ENCODE measurements at places on chromosomes 6 and 20. TPM values are rescaled to one million over a fixed set of nuclear protein-coding genes. Genes with fewer than 3 reads are reported as not detected.

GRCh38 chr6:118320652-118321051, 227.4 kb upstream of the PLN start:
- no peak overlapping the region for H3K27ac ChIP-seq
- DNase-seq: no peak
- no peak overlapping the region for H3K4me3 ChIP-seq
- no peaks in the 10 kb centered on the region for H3K27me3 ChIP-seq
- no peaks in the 10 kb centered on the region for H3K36me3 ChIP-seq

The LHFPL5 gene
- not detected for total RNA-seq

The TENT5A gene
- total RNA-seq: 5.8 TPM

- H3K27me3 ChIP-seq: no peaks in the 10 kb centered on the region
- H3K27ac ChIP-seq: no peak overlapping the region
- H3K4me3 ChIP-seq: no peak overlapping the region
- DNase-seq: no peak
- no peaks in the 10 kb centered on the region for H3K36me3 ChIP-seq
Observed at GRCh38 chr6:40274058-40274457, 313.1 kb downstream of the LRFN2 start.

- no peaks in the 10 kb centered on the region for H3K4me1 ChIP-seq
- H3K4me3 ChIP-seq: no peak overlapping the region
- H3K27me3 ChIP-seq: no peaks in the 10 kb centered on the region
- H3K36me3 ChIP-seq: no peaks in the 10 kb centered on the region
Observed at GRCh38 chr6:85983032-85983659, 340.5 kb upstream of the SYNCRIP start.

DNA sequence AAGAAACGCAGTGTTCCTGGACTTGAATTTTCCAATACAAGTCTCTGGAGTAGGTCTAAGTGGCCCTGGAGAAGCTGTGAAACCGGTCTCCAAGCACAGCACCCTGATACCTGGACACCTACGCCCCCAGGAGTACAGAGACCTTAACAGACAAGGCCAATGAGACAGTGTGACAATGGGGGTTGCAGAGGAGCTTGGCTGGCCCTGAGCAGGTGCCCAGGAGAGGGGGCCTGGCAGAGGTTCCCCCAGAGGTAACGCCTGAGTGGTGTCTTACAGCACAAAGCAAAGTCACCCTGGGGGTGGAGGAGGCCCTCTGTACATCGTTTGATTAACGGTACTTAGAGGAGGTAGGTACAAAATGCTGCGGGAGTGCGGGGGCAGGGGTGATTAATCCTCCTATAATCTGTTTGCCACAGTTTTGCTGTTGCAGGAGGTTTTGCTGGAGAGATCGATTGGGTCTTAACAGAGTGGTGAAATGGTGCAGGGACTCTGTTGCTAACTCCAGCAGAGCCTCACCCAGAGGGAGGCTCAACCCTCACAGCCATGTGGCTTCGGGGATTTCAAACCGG, 37.3 kb upstream of the APCDD1L start:
- DNase-seq: no peak
- no peaks in the 10 kb centered on the region for H3K4me1 ChIP-seq
- peaks cover 3% of the 10 kb centered on the region for H3K27me3 ChIP-seq
- no peak overlapping the region for H3K4me3 ChIP-seq

GRCh38 chr6:162785632-162786242, 58.0 kb downstream of the PACRG start:
- H3K4me3 ChIP-seq: no peak overlapping the region
- H3K4me1 ChIP-seq: no peaks in the 10 kb centered on the region
- no peak for DNase-seq
- H3K27me3 ChIP-seq: no peaks in the 10 kb centered on the region

- H3K27ac ChIP-seq: peak overlapping the region; percentile 76
- DNase-seq: peak; percentile 67
- H3K4me3 ChIP-seq: peak overlapping the region; percentile 78
- H3K4me1 ChIP-seq: peaks cover 40% of the 10 kb centered on the region
- no peaks in the 10 kb centered on the region for H3K27me3 ChIP-seq
- peaks cover 26% of the 10 kb centered on the region for H3K36me3 ChIP-seq
Observed at GRCh38 chr6:132813173-132813856, 1.1 kb upstream of the RPS12 start.

The TGM2 gene
- total RNA-seq: 0.50 TPM

DNA sequence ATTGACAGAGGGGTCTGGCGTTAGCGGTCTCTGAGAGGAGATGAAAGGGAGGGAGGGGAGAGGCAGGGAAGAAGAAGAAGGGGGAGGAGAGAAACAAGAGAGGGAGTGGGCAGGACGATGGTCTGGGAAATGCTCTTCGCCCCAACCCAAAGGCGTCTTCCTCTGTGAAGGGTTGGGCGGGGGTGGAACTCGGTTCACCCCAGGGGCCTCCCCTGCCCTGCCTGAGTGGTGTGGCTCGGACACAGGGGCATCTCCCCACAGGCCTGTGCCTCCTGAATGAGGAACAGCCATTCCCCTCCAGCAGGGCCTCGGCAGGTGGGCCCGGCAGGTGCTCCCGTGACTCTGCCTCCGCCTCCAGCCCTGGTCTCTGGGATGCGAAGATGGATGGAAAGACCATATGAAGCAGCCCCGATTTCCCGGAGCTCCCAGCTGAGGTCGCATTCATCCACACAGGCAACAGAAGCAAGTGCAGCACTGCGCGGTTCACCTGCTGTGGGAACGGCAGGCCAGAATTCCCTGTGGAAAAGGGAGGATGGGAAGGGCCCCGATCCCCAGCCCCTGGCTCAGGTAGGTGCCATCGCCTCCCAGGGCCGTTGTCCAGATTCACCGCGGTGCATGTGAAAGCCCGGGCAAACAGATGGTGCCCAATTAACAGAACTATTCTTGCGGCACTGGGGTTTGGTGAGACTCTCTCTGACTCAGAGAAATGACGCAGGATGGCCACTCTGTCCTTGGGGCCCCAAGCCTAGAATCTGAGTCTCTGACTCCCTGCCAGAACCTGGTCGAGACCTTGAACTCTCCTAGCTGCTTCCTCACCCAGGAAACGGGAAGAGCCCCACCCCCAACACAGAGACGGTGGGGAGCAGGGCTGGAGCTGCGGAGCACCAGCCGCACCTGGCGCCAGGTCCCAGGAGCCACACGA, 29.4 kb upstream of the RPS6KA2 start:
- H3K36me3 ChIP-seq: no peaks in the 10 kb centered on the region
- peaks cover 11% of the 10 kb centered on the region for H3K4me1 ChIP-seq
- H3K27ac ChIP-seq: no peak overlapping the region
- no peak for DNase-seq
- H3K27me3 ChIP-seq: peaks cover 4% of the 10 kb centered on the region
- no peak overlapping the region for H3K4me3 ChIP-seq

- H3K4me1 ChIP-seq: no peaks in the 10 kb centered on the region
- H3K36me3 ChIP-seq: no peaks in the 10 kb centered on the region
- no peaks in the 10 kb centered on the region for H3K27me3 ChIP-seq
- no peak overlapping the region for H3K4me3 ChIP-seq
Observed at GRCh38 chr6:125120054-125120590, 33.5 kb upstream of the TPD52L1 start.

DNA sequence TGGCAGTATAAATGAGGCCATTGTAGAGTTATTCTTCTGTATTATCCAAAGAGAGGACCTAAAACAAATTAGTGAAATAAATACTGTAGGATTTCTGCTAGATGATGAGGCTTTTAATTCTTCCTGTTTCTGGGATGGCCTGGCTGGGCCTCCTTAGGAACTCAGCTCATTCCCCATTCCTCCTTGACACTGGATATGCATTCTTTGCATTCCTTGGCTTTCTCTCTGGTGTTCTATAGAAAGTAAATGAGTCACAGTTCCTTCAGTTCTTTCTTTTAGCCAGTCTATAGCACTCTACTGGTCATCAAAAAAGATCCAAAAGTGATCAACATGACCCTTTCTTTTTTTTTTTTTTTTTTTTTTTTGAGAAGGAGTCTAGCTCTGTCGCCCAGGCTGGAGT, 8.6 kb downstream of the OR10C1 start:
- H3K27me3 ChIP-seq: no peaks in the 10 kb centered on the region
- H3K4me3 ChIP-seq: no peak overlapping the region
- H3K27ac ChIP-seq: no peak overlapping the region
- no peak for DNase-seq

- no peaks in the 10 kb centered on the region for H3K36me3 ChIP-seq
- no peaks in the 10 kb centered on the region for H3K27me3 ChIP-seq
- DNase-seq: peak; percentile 56
Observed at GRCh38 chr6:144305985-144306384, 20.9 kb downstream of the UTRN start.

The TREML2 gene
- total RNA-seq: 0.35 TPM

DNA sequence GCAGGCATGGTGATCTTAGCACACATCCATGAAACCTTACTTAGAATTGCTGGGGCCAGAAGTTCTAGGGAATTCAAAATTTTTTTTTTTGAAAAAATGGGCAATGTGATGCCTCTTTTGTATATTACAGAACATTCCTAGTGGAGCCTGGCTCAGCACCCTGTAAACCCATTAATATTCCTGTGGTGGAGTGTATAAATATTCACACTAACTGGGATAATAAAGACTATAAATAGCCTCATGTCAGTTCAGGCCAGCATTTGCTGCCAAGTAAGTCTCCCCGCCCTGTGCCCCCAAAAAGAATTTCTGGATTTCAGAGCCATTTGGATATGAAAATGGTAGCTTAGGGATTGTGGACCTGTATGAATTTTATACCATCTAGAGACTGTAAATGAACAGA, 14.8 kb downstream of the BANF2 start:
- H3K4me1 ChIP-seq: no peaks in the 10 kb centered on the region
- H3K27ac ChIP-seq: no peak overlapping the region
- no peak overlapping the region for H3K4me3 ChIP-seq

The CBLN4 gene
- total RNA-seq: not detected

The HCRTR2 gene
- not detected for total RNA-seq

The SLC17A1 gene
- total RNA-seq: not detected

DNA sequence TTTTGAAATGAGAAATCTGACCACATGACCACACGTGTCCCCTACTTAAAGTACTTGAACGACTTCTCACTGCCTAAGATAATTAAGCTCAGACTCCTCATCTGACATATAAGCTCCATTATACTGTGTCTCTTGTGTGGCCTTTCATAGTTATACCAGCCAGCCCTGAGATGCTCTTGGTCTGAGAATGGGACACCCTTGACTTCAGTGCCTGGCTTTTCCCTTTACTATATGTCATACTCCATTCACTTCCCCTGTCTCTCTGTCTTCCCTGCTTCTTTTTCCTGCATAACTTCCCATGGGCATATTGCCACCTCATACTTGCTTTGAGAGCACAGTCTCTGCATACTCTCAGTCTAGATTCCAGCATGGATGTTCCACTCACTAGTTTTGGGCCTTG, 53.4 kb upstream of the TINAG start:
- H3K27me3 ChIP-seq: no peaks in the 10 kb centered on the region
- H3K27ac ChIP-seq: no peak overlapping the region
- no peak overlapping the region for H3K4me3 ChIP-seq
- DNase-seq: no peak
- no peaks in the 10 kb centered on the region for H3K36me3 ChIP-seq
- H3K4me1 ChIP-seq: no peaks in the 10 kb centered on the region

- no peaks in the 10 kb centered on the region for H3K36me3 ChIP-seq
- H3K4me1 ChIP-seq: no peaks in the 10 kb centered on the region
- H3K27me3 ChIP-seq: no peaks in the 10 kb centered on the region
- H3K27ac ChIP-seq: no peak overlapping the region
- no peak overlapping the region for H3K4me3 ChIP-seq
- no peak for DNase-seq
Observed at GRCh38 chr6:6703699-6704098, 115.2 kb downstream of the LY86 start.

The SULF2 gene
- 1.3 TPM for total RNA-seq

GRCh38 chr20:61765081-61765870, 300.4 kb downstream of the TAF4 start:
- no peaks in the 10 kb centered on the region for H3K27me3 ChIP-seq
- DNase-seq: no peak
- H3K4me1 ChIP-seq: no peaks in the 10 kb centered on the region
- no peaks in the 10 kb centered on the region for H3K36me3 ChIP-seq

- H3K4me1 ChIP-seq: no peaks in the 10 kb centered on the region
- H3K36me3 ChIP-seq: no peaks in the 10 kb centered on the region
- H3K27me3 ChIP-seq: no peaks in the 10 kb centered on the region
Observed at GRCh38 chr20:23097636-23098580, 11.8 kb upstream of the CD93 start.

DNA sequence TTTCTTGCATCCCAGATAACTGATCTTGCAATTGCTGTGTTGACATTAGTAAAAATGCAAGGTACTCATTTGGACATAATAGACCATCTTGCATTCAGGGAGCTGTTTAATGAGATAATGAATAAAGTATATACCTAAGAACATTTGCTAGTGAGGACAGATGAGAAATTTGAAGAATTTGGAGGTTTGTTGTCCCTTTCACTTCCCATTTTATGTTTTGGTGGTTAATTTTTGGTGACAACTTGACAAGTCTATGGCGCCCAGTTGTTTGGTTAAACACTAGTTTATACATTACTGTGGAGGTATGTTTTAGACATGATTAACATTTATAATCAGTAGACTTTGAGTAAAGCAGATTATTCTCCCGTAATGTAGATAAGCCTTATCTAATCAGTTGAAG, 300.2 kb upstream of the SYNCRIP start:
- no peak for DNase-seq
- H3K36me3 ChIP-seq: no peaks in the 10 kb centered on the region
- H3K27me3 ChIP-seq: no peaks in the 10 kb centered on the region
- no peaks in the 10 kb centered on the region for H3K4me1 ChIP-seq
- no peak overlapping the region for H3K4me3 ChIP-seq

DNA sequence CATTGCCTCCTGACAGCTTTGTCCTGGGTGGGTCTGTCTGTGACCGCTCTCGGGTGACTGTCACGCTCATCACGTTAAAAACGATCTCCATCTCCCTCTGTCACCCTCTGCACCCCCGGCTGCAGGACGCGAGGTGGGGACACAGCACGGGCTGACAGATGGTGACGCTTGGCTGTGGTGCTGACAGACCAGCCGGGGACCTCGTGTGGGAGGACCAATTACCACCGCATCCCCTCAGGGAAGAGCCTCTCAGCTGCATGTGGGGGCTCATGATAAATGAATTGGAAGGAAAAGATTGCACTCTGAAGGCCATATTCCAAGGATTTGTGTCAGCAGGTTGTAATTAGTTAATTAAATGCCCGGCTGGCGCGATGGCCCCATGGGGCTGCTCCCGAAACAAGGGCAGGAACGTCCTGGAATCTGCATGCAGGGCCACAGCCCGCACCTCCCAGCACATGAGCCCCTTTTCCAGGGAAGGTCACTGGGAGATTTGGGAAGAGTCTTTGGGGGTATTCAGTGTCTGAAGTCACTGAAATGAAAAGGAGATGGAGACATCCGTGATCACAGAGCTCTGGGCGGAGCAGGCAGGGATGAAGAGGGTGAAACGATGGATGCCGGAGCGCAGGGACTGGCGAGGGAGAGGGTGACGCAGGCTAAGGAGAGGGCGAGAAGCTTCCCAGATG, 87.1 kb downstream of the ERMARD start:
- no peak for DNase-seq
- H3K4me3 ChIP-seq: no peak overlapping the region
- H3K4me1 ChIP-seq: no peaks in the 10 kb centered on the region
- no peak overlapping the region for H3K27ac ChIP-seq
- no peaks in the 10 kb centered on the region for H3K36me3 ChIP-seq

- H3K36me3 ChIP-seq: no peaks in the 10 kb centered on the region
- H3K4me1 ChIP-seq: no peaks in the 10 kb centered on the region
- H3K27ac ChIP-seq: no peak overlapping the region
- no peaks in the 10 kb centered on the region for H3K27me3 ChIP-seq
- DNase-seq: no peak
Observed at GRCh38 chr6:93550551-93551276, 131.4 kb upstream of the EPHA7 start.

- no peak overlapping the region for H3K27ac ChIP-seq
- DNase-seq: no peak
- no peaks in the 10 kb centered on the region for H3K27me3 ChIP-seq
- H3K36me3 ChIP-seq: no peaks in the 10 kb centered on the region
- no peaks in the 10 kb centered on the region for H3K4me1 ChIP-seq
- H3K4me3 ChIP-seq: no peak overlapping the region
Observed at GRCh38 chr6:138526822-138527235, 27.5 kb upstream of the NHSL1 start.

The GUCA1A gene
- total RNA-seq: not detected
